ENCODE measurements at places on chromosomes 3 and 15.

DNA sequence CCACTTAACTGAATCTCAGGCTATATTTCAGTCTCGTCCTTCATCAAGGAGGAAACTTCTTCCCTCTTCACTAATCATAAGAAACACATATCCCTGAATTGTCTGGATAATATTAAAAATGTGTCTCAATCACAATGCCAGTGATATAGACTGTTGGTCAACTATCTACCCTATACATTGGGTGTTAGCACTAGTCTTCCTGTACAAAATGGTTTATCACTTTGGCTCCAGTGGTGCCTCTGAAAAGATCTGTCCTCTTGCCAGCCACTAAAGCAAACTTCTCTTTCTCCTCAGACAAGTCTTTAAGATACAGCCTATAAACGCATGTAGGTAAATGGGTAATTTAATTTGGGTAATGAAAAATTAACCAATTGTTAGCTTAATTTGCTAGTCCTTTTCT, 156.6 kb downstream of the MECOM start:
- DNase-seq = no peak

- no peak for DNase-seq
Observed at GRCh38 chr15:98735895-98736617, 87.7 kb downstream of the IGF1R start.

- DNase-seq = no peak
Observed at GRCh38 chr3:51276046-51276445, 109.0 kb upstream of the MANF start.

GRCh38 chr15:42145546-42146455, 10.6 kb downstream of the PLA2G4F start:
- peak; percentile 26 for DNase-seq

GRCh38 chr3:47367631-47368030, 13.2 kb upstream of the PTPN23 start:
- no peak for DNase-seq

- no peak for DNase-seq
Observed at GRCh38 chr3:8953313-8953712, 10.0 kb downstream of the RAD18 start.

DNA sequence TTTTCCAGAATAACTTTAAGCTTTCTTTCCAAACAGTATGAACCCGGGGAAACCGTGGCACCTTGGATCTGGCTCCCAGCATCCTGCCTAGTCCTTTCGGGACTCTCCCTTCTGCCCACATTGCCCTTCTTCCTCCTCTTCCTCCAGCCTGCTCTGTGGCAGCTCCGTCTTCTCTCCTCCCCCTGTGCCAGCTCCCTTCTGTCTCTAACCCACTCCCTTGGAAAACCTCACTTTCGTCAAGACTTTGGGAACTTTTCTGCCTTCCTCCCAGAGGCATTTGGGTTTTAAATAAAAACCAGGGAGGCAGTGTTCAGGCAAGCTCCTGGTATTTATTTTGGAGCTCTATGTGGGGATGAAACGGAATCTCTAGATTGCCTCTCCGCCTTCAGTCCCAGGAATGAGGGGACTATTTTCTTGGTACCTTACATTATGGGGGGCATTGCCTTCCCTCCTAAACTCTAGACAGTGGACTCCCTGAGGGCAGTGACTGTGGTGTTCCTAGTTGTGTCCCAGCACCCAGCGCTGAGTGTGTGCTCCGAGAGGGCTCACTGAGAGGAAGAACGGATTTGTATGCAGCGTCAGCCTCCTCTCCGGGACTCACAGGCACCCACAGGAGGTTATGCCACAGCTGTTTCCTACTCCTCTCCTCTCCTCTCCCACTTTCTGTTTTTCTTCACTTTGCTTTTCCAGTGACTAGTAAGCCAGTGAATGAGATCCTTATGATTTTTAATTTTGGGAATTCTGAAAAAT, 105.4 kb upstream of the MRPS22 start:
- DNase-seq = no peak

GRCh38 chr3:114809668-114810413, 337.2 kb downstream of the ZBTB20 start:
- DNase-seq = no peak

- DNase-seq = no peak
Observed at GRCh38 chr15:68367226-68367625, 64.7 kb downstream of the ITGA11 start.

DNA sequence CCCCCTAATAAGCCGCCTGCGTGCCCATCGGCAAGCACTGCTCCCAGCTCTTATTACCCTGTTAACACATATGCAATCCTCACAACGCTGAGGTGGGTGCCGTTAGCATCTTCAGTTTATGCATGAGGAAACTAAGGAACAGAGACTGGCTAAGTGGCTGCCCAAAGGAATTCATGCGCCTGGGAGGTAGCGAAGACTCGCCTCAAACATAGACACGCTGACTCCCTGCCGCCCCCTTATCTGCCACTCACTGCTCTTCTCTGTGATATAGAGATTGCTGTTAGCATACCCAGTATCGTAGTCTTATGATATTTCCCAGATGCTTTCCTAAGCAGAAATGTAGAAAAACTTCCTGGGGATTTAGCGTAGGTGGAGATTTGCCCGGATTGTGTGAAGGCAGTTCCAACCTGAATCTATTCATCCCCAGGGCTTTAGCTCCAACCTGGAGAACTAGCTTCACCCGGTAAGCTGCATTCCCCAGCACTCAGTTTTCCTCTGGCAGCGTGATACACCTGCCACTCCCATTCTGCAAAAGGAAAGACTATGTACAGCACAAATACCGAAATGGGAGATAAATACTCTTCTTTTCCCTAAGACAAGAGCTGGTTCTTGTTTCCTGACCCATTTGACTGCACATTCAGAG, 23.7 kb upstream of the CD47 start:
- no peak for DNase-seq

- no peak for DNase-seq
Observed at GRCh38 chr15:67977414-67978089, 76.6 kb upstream of the PIAS1 start.

- no peak for DNase-seq
Observed at GRCh38 chr3:55471522-55472280, 15.4 kb downstream of the WNT5A start.

DNA sequence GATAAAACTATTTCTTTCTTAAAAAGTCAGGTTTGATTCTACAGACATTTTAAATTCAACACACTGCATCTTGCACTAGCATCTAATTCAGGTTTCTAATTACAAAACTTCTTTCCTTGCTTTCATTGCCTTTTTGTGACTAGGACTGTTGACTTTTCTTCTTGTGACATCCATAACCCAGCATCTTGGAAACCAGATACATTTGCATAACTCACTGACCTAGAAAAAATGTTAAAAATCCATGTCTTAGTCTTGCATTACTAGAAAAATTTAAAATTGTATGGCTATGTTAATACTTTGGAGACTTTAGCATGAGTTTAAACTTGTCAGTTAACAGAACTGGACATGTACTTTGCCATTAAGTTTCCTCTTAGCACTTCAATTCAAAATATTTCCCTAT, 72.7 kb downstream of the DTWD1 start:
- no peak for DNase-seq

DNA sequence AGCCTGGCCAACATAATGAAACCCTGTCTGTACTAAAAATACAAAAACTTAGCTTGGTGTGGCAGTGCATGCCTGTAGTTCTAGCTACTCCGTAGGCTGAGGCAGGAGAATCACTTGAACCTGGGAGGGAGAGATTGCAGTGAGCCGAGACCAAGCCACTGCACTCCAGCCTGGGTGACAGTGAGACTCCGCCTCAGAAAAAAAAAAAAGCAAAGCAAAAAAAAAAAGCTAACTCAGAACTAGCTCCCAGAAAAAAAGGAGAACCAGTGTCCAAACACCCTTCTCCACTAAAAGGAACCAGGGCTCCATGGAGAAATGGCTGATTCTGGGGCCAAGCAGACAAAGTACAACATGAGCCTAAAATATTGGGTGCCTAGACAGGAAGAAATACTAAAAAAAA, 16.7 kb upstream of the CRTC3 start:
- DNase-seq = no peak

DNA sequence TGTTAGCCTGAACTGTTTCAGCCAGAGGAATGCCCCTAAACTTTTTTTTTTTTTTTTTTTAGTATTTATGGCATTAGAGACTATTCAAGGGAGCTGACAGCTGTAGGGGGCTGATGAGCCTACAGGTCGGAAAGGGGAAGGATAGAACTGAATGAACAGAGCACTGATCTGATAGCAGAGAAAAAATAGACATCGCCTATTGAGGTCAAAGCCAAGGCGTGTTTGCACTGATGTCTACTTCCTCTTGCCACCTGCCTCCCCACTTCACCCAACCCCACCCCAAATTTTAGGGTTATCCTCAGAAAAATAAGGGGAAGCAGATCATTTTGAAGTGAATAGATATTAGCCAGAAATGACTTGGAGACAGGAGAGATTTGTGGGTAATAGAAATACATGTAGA, 3.0 kb upstream of the ZMAT3 start:
- DNase-seq = no peak

DNA sequence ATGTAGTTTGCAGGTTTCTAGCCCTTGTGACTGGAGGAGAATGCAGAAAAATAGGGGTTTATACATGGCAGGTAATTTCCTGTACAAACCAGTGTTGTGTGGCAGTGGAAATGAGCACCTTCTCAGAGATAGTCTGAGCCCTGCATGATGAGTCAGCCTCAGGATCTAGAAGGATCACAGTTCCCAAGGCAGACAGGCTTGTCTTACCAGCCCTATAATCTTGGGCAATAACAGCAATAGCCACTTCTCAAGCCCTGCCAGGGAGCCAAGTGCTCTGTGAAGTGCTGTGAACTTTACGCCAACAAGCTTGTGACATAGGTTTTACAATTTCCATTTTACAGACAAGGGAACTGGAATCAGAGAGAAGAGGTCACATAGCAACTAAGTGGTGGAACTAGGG, 89.4 kb downstream of the CD47 start:
- DNase-seq = no peak

DNA sequence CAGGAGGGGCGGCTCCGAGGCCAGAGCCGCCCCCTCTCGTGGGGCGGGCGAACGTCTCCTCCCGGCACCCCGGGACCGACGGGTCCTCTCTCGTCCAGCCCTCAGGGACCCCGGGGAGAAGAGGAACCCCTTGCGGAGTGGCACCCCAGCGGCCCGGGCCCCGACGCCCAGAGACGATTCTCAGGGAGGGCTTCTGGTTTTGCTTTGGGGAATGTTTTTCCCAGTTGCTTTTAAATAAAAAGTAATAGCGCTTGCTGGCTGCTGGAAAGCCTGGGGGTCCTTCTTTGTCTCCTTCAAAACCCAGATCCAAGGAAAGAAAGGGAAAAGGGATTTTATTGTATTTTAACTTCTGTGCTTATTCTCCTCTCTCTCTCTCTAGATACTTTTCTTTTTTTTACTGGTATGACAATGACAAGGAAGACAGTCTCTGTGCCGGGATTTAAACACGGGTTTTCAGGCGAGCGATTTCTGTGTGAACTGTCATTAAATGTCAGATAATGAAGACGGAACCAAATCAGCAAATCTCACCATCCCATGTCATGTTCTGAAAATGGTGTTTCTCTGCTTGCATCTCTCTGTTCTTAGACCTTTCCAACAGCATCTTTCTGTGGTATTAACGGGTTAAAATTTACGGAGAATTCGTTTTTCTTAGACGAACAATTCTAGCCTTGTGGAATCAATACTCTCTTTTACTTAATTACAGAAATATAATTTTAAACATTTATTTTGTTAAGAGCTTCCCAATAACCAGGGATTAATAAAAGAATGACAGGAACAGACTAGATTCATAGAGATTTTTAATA, 530 bp upstream of the PCOLCE2 start:
- DNase-seq = no peak

DNA sequence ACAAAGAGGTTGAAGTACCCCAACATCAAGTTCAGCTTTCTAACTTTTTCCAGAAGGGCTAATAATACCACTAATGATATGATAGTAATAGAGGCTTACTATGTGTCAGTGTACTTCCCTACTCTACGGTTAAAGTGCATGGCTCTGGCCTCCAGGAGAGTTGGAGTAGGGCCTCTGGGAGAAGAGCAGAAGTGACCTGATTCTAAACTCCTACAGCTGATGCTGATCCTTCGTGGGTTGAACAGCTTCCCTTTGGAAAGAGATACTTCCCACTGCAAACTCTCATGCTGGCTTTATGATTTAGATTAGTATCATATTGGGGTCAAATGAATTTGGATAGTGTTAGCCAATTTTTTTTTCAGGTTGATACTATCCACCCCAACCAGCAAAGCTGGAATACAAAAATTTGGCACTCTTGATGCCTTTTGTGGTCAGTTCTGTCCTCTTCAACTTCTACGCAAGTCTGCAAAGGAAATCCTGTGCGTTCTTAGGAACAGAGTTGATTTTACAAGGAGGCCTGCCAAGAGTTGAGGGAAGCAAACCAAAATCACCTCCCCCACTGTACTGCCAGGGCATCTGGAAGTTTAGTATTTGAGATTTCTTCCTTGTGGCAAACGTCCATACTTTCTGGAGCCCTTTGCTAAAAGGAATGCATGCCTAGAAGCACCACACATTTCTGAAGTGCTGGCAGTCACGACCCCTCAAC, 17.8 kb downstream of the TMEM212 start:
- DNase-seq = no peak

GRCh38 chr3:9779721-9780457, 10.1 kb upstream of the CAMK1 start:
- DNase-seq = no peak

DNA sequence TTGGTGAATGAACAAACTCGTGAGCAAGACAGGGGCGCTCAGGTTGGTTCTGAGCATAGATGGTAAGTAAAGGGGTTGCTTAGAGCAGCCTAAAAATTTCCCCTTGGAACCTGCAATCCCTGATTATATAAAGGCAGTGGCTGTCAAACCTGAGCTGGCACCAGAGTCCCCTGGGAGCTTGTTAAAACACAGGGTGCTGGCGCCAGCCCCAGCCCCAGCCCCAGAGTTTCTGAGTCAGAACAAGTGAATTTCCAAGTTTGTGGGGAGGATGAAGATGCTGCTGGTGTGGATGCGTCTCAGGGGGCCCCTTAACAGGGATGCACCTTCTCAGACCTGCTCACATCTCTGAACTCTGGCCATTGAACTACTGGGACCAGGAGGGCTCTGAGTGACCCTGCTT, 48.2 kb downstream of the FEM1B start:
- no peak for DNase-seq

GRCh38 chr3:141680620-141681389, 57.3 kb upstream of the RNF7 start:
- peak; percentile 47 for DNase-seq

- no peak for DNase-seq
Observed at GRCh38 chr3:151356794-151357462, 27.6 kb upstream of the P2RY13 start.

DNA sequence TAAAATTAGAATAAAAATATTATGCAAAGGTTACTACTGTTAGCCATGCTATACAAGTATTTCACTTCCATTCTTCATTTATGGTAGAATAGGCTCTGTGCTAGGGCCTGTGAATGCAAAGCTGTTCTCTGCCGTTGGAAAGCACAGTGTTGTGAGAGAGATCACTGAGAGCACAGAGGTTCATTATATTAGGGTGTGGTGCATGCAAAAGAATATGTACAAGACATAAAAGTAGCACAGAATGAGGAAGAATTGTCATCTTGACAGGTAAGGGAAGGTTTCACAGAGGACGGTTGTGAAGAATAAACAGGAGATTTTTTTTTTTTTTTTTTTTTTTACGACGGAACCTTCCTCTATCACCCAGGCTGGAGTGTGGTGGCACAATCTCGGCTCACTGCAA, 25.2 kb upstream of the FNDC3B start:
- no peak for DNase-seq

GRCh38 chr15:80142646-80143045, 10.2 kb upstream of the FAH start:
- no peak for DNase-seq
